A549 treated with CORT108297 at 1 μM for 4 hours (cell line): ENCODE measurements at places on chromosomes 7 and 10. TPM values are rescaled to one million over a fixed set of nuclear protein-coding genes. Genes with fewer than 3 reads are reported as not detected.

The NCF1 gene
- 0.09 to 0.13 TPM (median 0.11 TPM) in 4 of 5 replicates, not detected in the other for total RNA-seq

The NODAL gene
- total RNA-seq: not detected in 5 replicates

The GTF2IRD1 gene
- 12.8 to 16.9 TPM (median 14.1 TPM) in 5 replicates for total RNA-seq

The IFIT1B gene
- total RNA-seq: not detected in 5 replicates

The NPC1L1 gene
- 0.01 to 0.08 TPM (median 0.06 TPM) in 5 replicates for total RNA-seq

The CTAGE8 gene
- 0.03 TPM in 1 of 5 replicates, not detected in the others for total RNA-seq

The HTR7 gene
- total RNA-seq: 0.06 to 0.10 TPM (median 0.09 TPM) in 5 replicates

The GPER1 gene
- total RNA-seq: 0.55 to 0.94 TPM (median 0.78 TPM) in 5 replicates

The SLC29A3 gene
- 15.8 to 20.3 TPM (median 16.9 TPM) in 5 replicates for total RNA-seq

The EIF4EBP2 gene
- 12.5 to 14.9 TPM (median 13.9 TPM) in 5 replicates for total RNA-seq

The POLR2J2 gene
- 0.10 to 0.75 TPM (median 0.52 TPM) in 5 replicates for total RNA-seq

The ATP6V0E2 gene
- 46.9 to 68.8 TPM (median 61.9 TPM) in 5 replicates for total RNA-seq

The FFAR4 gene
- 0.14 to 0.25 TPM (median 0.22 TPM) in 5 replicates for total RNA-seq

The TMEM236 gene
- total RNA-seq: 0.05 to 0.13 TPM (median 0.08 TPM) in 5 replicates

The LLCFC1 gene
- total RNA-seq: not detected in 5 replicates

The GPR26 gene
- not detected in 5 replicates for total RNA-seq

The SLC18A3 gene
- not detected in 5 replicates for total RNA-seq

The MKI67 gene
- total RNA-seq: 54.3 to 83.1 TPM (median 63.0 TPM) in 5 replicates

The SBDS gene
- total RNA-seq: 98.1 to 128 TPM (median 105 TPM) in 5 replicates

The CLDN3 gene
- total RNA-seq: 1.2 to 3.8 TPM (median 3.4 TPM) in 5 replicates

The FGF8 gene
- not detected in 5 replicates for total RNA-seq

The NANOS1 gene
- 1.6 to 3.2 TPM (median 2.9 TPM) in 5 replicates for total RNA-seq

The SFRP5 gene
- 1.2 to 2.8 TPM (median 2.4 TPM) in 5 replicates for total RNA-seq

The LIPA gene
- total RNA-seq: 42.6 to 54.6 TPM (median 44.5 TPM) in 5 replicates

The TLX1 gene
- 0.05 to 0.06 TPM in 2 of 5 replicates, not detected in the others for total RNA-seq

The C10orf67 gene
- total RNA-seq: 0.05 to 0.17 TPM (median 0.06 TPM) in 5 replicates

The SLC13A1 gene
- not detected in 5 replicates for total RNA-seq

The AGR2 gene
- 93.9 to 174 TPM (median 142 TPM) in 5 replicates for total RNA-seq

The EVX1 gene
- 0.05 to 0.12 TPM (median 0.07 TPM) in 3 of 5 replicates, not detected in the others for total RNA-seq

The CPA2 gene
- total RNA-seq: 0.09 to 0.13 TPM in 2 of 5 replicates, not detected in the others

The GPR37 gene
- 0.36 to 0.68 TPM (median 0.47 TPM) in 5 replicates for total RNA-seq

The CYREN gene
- 63.3 to 80.8 TPM (median 73.5 TPM) in 5 replicates for total RNA-seq

The DKK1 gene
- 386 to 493 TPM (median 406 TPM) in 5 replicates for total RNA-seq

The ANKRD1 gene
- total RNA-seq: 6.5 to 14.5 TPM (median 9.4 TPM) in 5 replicates

The TMEM225B gene
- total RNA-seq: 0.78 to 1.5 TPM (median 1.3 TPM) in 5 replicates

The PNLIPRP1 gene
- total RNA-seq: not detected in 5 replicates

The GPC2 gene
- total RNA-seq: 0.82 to 1.5 TPM (median 1.1 TPM) in 5 replicates

The CPA5 gene
- total RNA-seq: not detected in 5 replicates

The DRGX gene
- 0.06 to 0.09 TPM in 2 of 5 replicates, not detected in the others for total RNA-seq

The KIF20B gene
- total RNA-seq: 11.2 to 17.1 TPM (median 14.4 TPM) in 5 replicates

The CNPY1 gene
- total RNA-seq: not detected in 5 replicates

The PRPS1L1 gene
- total RNA-seq: not detected in 5 replicates

The FAM237B gene
- not detected in 5 replicates for total RNA-seq

The PGAM2 gene
- not detected in 5 replicates for total RNA-seq

The STRIP2 gene
- 6.7 to 8.4 TPM (median 7.1 TPM) in 5 replicates for total RNA-seq

The SP8 gene
- not detected in 5 replicates for total RNA-seq

The PPP1R3C gene
- 17.2 to 22.9 TPM (median 20.4 TPM) in 5 replicates for total RNA-seq

The RAB11FIP2 gene
- total RNA-seq: 6.2 to 8.6 TPM (median 7.7 TPM) in 5 replicates

The TMEM176A gene
- total RNA-seq: not detected in 5 replicates

The PCLO gene
- 0.79 to 1.4 TPM (median 0.96 TPM) in 5 replicates for total RNA-seq

The TUBAL3 gene
- total RNA-seq: 0.23 to 0.57 TPM (median 0.39 TPM) in 5 replicates

The AGR3 gene
- 0.27 TPM in 1 of 5 replicates, not detected in the others for total RNA-seq

The TMEM178B gene
- total RNA-seq: 1.1 to 1.8 TPM (median 1.4 TPM) in 5 replicates

The NPFFR1 gene
- total RNA-seq: not detected in 5 replicates

The NFE2L3 gene
- total RNA-seq: 8.2 to 10.4 TPM (median 8.6 TPM) in 5 replicates

The BMPER gene
- total RNA-seq: 6.0 to 10.3 TPM (median 7.0 TPM) in 5 replicates
